ENCODE measurements at places on chromosomes 12 and 14.

GRCh38 chr14:55107766-55108554, 21.1 kb upstream of the LGALS3 start:
- H3K27me3 ChIP-seq, result no peaks in the 10 kb centered on the region
- peak; percentile 21 for DNase-seq
- H3K4me1 ChIP-seq, result peaks cover 19% of the 10 kb centered on the region
- peaks cover 3% of the 10 kb centered on the region for H3K36me3 ChIP-seq
- H3K4me3 ChIP-seq, result peak overlapping the region; percentile 40

DNA sequence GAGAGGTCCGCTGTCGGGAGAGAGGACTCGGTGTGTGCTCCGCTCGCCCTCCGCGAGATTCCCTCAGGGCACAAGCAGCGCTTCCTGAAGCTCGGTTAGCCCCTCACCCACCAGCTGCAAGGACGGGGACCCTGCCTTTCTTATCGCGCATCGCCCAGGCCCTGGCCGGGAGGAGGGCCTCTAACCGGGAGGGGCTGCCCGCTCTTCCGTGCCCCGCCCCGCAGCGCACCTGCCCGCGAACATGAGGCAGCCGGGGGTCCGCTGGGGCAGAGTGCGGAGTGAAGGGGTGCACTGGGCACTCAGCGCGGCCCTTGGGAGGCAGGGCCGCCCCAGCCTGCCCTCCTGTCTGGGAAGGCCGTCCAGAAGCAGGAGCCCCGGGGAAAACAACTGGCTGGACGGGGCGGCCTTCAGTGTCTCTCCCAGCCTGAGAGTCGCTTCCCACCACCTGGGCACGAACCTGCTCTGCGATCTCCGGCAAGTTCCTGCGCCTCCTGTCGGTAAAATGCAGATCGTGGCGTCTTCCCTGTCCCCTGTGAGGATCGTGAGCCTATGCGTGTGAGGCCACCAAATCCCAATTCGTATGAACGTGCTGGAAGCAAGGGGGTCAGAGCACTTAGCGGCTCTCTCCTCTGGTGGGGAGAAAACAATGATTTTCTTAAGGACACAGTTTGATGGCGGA, 28.0 kb upstream of the ADIPOR2 start:
- peaks cover 29% of the 10 kb centered on the region for H3K4me1 ChIP-seq
- peak; percentile 28 for DNase-seq
- H3K27me3 ChIP-seq, result no peaks in the 10 kb centered on the region
- peak overlapping the region; percentile 79 for H3K4me3 ChIP-seq
- H3K27ac ChIP-seq, result peak overlapping the region; percentile 49
- peaks cover 38% of the 10 kb centered on the region for H3K36me3 ChIP-seq

DNA sequence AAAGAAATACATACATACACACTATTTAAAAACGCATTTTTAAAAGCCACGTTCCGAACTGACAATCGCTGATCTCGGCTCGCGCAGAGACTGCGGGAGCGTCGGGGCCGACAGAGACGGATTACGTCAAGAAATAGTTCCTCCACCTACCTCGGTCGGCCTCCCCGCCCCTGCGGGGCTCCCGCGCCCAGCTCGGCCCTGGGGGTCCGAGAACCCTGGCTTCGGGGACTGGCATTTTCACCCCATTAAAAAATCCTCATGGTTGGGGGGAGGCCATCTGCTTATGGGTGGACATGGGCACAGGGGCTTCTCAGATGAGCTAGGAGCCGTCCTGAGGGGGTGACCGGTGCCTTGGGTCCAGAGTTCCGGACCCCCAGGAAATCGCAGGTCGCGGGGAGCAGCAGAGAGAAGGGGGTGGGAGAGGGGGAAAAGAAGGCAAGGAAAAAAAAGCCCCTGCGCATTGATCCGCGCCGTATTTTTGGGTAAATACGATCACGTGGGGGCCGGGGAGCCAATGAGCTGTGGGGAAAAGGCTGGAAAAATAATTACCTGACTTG, 324 bp upstream of the HOXC9 start:
- H3K4me1 ChIP-seq, result peaks cover 24% of the 10 kb centered on the region
- peak overlapping the region; percentile 59 for H3K4me3 ChIP-seq
- DNase-seq, result no peak
- no peak overlapping the region for H3K27ac ChIP-seq

- no peak for DNase-seq
- no peak overlapping the region for H3K27ac ChIP-seq
- H3K4me1 ChIP-seq, result peaks cover 19% of the 10 kb centered on the region
- peak overlapping the region; percentile 20 for H3K4me3 ChIP-seq
- no peaks in the 10 kb centered on the region for H3K27me3 ChIP-seq
- peaks cover 6% of the 10 kb centered on the region for H3K36me3 ChIP-seq
Measured at GRCh38 chr12:53747095-53747494, 4.7 kb downstream of the CISTR start.

GRCh38 chr12:98504368-98504617, 11.1 kb upstream of the TMPO start:
- H3K36me3 ChIP-seq, result peaks cover 48% of the 10 kb centered on the region
- H3K4me3 ChIP-seq, result peak overlapping the region; percentile 96
- H3K4me1 ChIP-seq, result peaks cover 25% of the 10 kb centered on the region

DNA sequence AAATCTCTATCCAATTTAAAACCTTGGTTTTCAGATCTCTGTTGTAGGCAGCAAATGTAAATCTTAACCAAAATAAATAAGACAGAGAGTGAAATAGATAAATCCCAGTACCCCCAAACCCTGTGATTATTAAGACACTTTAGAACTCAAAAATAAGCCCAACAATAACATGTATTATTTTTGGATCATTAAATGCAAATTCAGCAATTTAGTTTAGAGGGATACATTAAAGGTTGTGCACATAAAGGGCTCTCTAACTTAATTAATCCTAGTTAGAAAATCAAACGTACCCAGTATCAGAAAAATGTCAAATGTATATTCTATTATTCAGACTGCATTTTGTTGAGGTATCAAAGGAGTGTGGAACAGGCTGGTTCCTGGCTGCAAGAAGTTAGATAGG, 416.8 kb downstream of the SLC16A7 start:
- no peak for DNase-seq
- H3K27ac ChIP-seq, result no peak overlapping the region
- no peaks in the 10 kb centered on the region for H3K27me3 ChIP-seq
- H3K4me1 ChIP-seq, result no peaks in the 10 kb centered on the region
- no peak overlapping the region for H3K4me3 ChIP-seq
- H3K36me3 ChIP-seq, result no peaks in the 10 kb centered on the region

DNA sequence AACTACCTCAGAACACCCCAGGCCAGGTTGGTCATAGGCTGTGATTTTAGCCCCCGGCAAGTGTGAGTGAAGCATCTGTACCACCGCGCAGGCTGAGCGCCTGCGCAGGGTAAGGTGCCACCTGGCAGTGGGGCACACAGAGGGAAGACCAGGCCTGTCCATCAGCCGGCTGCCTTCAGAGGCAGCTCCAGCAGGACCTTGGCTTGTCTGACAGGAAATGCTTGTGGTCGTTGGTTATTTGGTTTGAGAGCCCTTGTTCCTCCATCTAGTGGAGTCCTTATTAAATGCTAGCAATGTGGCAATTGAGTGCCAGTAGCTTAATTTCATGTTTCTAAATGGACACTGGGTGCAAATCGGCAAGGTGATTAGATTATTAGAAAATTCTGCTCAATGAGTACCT, 27.5 kb downstream of the SLC25A29 start:
- no peaks in the 10 kb centered on the region for H3K27me3 ChIP-seq
- DNase-seq, result no peak
- peaks cover 38% of the 10 kb centered on the region for H3K4me1 ChIP-seq
- H3K36me3 ChIP-seq, result peaks cover 36% of the 10 kb centered on the region
- peak overlapping the region; percentile 34 for H3K4me3 ChIP-seq

DNA sequence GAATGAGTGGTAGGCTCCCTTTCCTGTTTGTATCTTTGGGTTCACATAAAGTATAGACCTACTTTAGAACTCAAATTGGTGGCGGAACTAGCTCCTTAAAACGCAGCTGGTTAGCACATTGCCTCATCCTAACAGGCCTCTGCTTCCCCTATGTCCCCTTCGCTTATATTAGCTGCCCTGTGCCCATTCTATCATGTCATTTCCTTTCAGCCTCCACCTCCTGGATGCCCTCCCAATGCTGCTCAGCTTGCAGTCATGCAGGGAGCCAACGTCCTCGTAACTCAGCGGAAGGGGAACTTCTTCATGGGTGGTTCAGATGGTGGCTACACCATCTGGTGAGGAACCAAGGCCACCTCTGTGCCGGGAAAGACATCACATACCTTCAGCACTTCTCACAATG, 3.5 kb downstream of the DAZAP2 start:
- no peaks in the 10 kb centered on the region for H3K27me3 ChIP-seq

- H3K4me3 ChIP-seq, result no peak overlapping the region
- H3K36me3 ChIP-seq, result peaks cover 4% of the 10 kb centered on the region
- DNase-seq, result no peak
- H3K27me3 ChIP-seq, result no peaks in the 10 kb centered on the region
- no peak overlapping the region for H3K27ac ChIP-seq
Measured at GRCh38 chr14:97625477-97625876, 828.3 kb downstream of the VRK1 start.

DNA sequence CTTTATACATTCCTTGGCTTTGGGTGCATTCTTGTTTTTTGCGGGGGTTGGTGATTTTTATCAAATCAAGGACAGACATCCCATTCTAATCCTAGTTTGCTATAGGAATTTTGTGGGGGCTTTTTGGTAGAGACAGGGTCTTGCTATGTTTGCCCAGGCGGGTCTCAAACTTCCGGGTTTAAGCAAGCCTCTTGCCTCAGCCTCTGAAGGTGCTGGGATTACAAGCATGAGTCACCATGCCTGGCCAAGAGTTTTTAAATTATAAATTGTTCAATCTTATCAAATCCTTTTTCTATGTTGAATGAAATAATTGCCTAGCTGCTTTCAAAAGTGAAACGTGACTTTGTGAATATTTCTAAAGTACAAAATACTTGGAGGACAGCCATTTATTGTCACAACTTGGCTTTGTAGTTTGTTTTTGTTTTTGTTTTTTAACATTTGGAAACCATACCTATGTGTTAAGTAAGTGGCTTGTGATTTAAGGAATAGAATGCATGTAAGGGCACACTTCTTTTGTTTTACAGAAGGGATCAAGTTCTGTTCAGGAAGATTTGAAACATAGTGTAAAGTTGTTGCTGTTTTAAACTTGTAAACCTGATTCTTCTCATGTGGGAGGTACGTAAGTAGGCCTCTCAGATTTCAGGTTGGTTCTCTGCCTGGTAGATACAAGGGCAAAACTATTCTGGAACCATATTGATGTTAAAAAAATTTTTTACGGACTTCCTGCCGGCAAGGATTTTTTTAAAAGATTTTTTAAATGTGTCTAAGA, 13.4 kb downstream of the MARK3 start:
- H3K4me3 ChIP-seq, result peak overlapping the region; percentile 16
- no peak for DNase-seq
- peak overlapping the region; percentile 22 for H3K27ac ChIP-seq
- no peaks in the 10 kb centered on the region for H3K27me3 ChIP-seq

- no peak for DNase-seq
- H3K4me3 ChIP-seq, result no peak overlapping the region
- H3K27me3 ChIP-seq, result no peaks in the 10 kb centered on the region
- H3K36me3 ChIP-seq, result no peaks in the 10 kb centered on the region
- H3K4me1 ChIP-seq, result peaks cover 3% of the 10 kb centered on the region
- peak overlapping the region; percentile 11 for H3K27ac ChIP-seq
Measured at GRCh38 chr12:123049398-123050240, 69.1 kb downstream of the ARL6IP4 start.

DNA sequence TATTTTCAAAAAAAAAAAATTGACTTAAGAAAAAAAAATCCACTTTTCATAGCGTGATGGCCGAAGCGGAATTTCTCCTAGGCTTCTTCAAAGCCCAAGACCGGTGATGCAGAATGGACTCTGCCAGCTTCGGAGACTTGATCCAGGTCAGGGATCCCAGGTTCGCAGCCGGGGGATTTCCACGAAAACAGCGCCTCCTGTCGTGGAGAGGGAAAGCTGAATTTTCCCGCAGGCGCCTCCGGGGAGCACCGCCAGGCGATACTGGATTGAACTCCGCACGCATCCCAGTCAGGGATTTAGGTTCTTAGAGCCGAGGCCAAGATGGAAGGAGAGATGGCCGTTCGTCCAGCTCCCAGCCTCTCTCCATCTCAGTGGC, 2.1 kb downstream of the TTC6 start:
- H3K27me3 ChIP-seq, result peaks cover 86% of the 10 kb centered on the region
- peaks cover 8% of the 10 kb centered on the region for H3K4me1 ChIP-seq
- no peak overlapping the region for H3K4me3 ChIP-seq
- H3K36me3 ChIP-seq, result no peaks in the 10 kb centered on the region
- no peak overlapping the region for H3K27ac ChIP-seq

DNA sequence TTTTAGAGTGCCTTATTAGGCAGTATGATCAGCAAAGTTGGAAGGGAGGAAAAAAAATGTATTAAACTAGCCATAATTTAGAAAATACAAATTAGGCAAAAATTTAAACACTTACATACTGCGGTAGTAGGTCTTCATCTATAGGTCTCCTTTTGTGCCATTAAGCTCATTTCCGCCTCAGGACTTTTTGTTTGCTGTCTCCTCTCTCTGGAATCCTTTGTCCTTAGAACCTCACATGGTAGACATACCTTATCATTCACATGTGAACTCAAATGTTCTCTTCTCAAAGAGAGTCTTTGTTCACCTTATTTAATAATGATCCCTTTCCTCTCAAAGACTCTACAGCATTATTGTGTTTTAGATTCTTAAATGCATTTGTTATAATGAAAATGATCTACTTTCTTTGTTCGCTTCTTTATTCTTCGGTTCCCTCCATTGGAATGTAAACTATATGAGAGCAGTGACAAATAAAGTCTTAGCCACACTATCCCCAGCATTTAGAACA, 14.7 kb downstream of the FANCM start:
- no peaks in the 10 kb centered on the region for H3K27me3 ChIP-seq
- peaks cover 2% of the 10 kb centered on the region for H3K36me3 ChIP-seq
- H3K27ac ChIP-seq, result no peak overlapping the region
- H3K4me1 ChIP-seq, result no peaks in the 10 kb centered on the region
- H3K4me3 ChIP-seq, result no peak overlapping the region

All from effector memory CD8-positive, alpha-beta T cell (primary cell).